ENCODE measurements at places on chromosomes 6 and 20.

GRCh38 chr20:33689973-33690372 is 3.8 kb upstream of the E2F1 start:
- peak; percentile 85 for DNase-seq

- no peak for DNase-seq
Observed at GRCh38 chr6:158686791-158687381, 37.0 kb downstream of the SYTL3 start.

DNA sequence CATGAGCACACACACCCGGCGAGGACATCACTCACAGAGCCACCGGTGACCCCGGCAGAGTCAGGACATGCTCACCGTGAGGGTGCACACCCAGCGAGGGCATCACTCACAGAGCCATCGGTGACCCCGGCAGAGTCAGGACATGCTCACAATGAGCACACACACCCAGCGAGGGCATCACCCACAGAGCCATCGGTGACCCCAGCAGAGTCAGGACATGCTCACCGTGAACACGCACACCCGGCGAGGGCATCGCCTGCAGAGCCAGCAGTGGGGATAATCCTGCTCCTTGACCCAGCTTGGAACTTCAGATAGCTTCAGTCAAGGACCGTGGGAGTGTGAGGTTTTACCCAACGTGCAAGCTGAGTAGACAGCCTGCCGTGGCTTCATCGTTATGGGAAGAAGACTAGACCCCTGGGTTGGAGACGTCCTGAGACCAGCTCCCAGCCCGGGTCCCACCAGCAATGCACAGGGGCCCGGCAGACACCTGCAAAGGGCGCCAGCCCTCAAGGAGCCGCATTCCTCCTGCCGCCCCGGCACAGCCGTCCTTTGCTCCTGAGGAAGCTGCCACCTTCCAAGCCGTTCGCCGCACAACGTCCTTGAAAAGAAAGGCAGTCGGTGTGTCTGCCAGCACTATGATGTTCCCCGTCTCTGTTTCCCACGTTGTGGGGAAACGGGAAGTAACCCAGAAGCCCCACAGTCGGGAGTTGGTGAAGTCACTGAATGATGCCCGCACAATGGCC is 192.3 kb downstream of the DLL1 start:
- DNase-seq: no peak

GRCh38 chr6:36285187-36285671 is 15.4 kb downstream of the PNPLA1 start:
- DNase-seq: no peak

- no peak for DNase-seq
Observed at GRCh38 chr6:51618563-51618962, 468.9 kb downstream of the PKHD1 start.

GRCh38 chr6:113876695-113877094 is 19.6 kb downstream of the MARCKS start:
- no peak for DNase-seq

DNA sequence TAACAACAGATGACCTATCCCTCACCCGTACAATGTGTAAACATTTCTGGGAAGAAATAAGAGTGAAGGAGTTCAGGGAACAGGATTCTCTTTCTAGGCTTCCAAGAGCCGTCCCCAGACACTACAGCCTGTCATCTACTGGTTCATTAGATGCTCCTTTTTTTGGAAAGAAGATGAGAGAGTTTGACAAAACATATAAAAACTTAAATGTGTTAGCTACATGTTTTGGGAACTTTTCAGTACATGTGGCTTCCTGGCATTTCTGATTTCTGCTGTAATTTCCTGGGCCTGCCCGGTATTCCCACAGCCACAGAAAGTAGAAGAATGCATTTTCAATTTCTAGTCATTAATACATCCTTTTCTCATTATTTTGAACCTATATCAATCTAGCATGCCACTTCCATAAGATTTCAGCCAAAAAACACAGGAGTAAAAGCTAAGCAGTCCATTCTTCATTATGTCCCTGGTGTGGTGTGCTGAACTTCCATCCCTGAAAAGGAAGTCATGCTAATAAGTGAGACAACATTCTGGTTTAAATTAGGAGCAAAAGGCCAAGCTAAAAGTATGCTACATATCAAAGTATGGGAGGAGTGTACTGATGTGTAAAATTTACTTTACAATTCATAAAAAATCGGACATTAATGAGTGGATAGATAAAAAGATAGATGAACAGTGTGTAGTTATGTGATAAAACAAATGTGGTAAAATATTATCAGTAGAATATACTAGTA is 198.2 kb downstream of the WDR27 start:
- no peak for DNase-seq

GRCh38 chr20:57006411-57007170 is 259.9 kb downstream of the BMP7 start:
- no peak for DNase-seq

GRCh38 chr6:38806271-38806670 is 91.2 kb downstream of the DNAH8 start:
- DNase-seq: no peak

GRCh38 chr6:113645576-113645970 is 211.6 kb upstream of the MARCKS start:
- DNase-seq: no peak

GRCh38 chr6:72624557-72625160 is 2.8 kb downstream of the KCNQ5 start:
- DNase-seq: peak; percentile 44

All from cardiac muscle cell (in vitro differentiated cells and primary cell).